ENCODE measurements at places on chromosomes 11 and 22.

DNA sequence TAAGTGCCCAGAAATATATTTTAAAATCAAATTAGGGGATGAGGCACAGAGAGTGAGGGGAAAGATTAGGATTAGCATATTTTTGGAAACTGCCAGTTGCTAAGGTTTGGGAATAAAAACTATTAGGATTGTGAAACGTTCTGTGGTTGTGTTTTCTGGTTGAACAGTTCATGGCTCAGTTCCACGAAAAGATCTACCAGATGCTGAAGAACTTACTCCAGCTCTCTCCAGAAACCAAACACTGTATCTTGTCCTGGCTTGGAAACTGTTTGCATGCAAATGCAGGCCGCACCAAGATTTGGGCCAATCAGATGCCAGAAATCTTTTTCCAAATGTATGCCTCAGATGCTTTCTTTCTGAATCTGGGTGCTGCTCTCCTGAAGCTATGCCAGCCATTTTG, 15.3 kb downstream of the UBE4A start:
- H3K27me3 ChIP-seq: no peaks in the 10 kb centered on the region
- H3K4me1 ChIP-seq: no peaks in the 10 kb centered on the region
- peaks cover 22% of the 10 kb centered on the region for H3K36me3 ChIP-seq
- no peak overlapping the region for H3K4me3 ChIP-seq
- H3K27ac ChIP-seq: no peak overlapping the region
- DNase-seq: no peak

GRCh38 chr11:72630104-72630852, 43.9 kb downstream of the PDE2A start:
- no peaks in the 10 kb centered on the region for H3K36me3 ChIP-seq
- no peaks in the 10 kb centered on the region for H3K27me3 ChIP-seq
- no peak overlapping the region for H3K27ac ChIP-seq
- DNase-seq: no peak
- no peak overlapping the region for H3K4me3 ChIP-seq
- peaks cover 13% of the 10 kb centered on the region for H3K4me1 ChIP-seq

DNA sequence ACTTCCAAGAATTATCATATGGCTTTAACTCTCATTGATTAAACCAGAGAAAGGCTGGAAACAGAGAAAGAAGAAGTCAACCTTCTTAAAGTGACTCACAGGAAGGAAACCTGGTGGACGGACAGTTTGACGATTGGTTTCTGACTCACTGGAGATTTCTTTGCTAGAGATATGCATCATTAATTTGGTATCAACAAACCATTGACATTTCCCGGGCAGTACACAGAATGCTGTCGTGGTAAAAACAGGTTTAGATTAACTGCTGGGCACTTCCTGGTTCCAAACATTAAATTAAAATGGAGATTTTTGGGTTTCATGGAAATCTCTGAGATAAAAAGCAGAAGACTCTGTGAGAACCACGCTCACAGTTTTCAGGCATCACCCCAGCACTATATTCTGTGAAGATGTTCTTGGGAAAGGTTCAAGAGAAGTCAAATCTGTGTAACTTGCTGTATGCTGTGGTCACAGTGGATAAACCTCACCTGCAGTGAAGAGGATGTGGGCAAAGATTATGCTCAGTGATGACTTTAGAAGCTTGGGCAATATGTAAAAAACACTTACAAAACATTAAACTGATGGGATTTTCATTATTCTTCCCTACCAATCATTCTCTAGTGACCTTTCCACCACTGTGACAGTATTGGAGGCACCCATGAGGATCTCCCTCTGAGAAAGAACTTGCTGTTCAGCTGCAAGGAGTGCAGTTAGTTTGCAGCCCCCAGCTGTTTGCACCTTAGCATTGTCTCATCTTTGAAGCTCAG, 61.1 kb upstream of the CD44 start:
- H3K27me3 ChIP-seq: no peaks in the 10 kb centered on the region
- H3K4me1 ChIP-seq: peaks cover 10% of the 10 kb centered on the region
- no peak overlapping the region for H3K27ac ChIP-seq
- no peak overlapping the region for H3K4me3 ChIP-seq
- no peak for DNase-seq
- H3K36me3 ChIP-seq: no peaks in the 10 kb centered on the region

- H3K4me3 ChIP-seq: no peak overlapping the region
- H3K27ac ChIP-seq: no peak overlapping the region
- no peak for DNase-seq
- no peaks in the 10 kb centered on the region for H3K27me3 ChIP-seq
These were observed 855.4 kb upstream of the CHORDC1 start for GRCh38 chr11:91078221-91078620.

- DNase-seq: no peak
- peak overlapping the region; percentile 90 for H3K4me3 ChIP-seq
- H3K27me3 ChIP-seq: no peaks in the 10 kb centered on the region
- peaks cover 22% of the 10 kb centered on the region for H3K4me1 ChIP-seq
These were observed 337 bp downstream of the RPLP2 start for GRCh38 chr11:810040-810567.

DNA sequence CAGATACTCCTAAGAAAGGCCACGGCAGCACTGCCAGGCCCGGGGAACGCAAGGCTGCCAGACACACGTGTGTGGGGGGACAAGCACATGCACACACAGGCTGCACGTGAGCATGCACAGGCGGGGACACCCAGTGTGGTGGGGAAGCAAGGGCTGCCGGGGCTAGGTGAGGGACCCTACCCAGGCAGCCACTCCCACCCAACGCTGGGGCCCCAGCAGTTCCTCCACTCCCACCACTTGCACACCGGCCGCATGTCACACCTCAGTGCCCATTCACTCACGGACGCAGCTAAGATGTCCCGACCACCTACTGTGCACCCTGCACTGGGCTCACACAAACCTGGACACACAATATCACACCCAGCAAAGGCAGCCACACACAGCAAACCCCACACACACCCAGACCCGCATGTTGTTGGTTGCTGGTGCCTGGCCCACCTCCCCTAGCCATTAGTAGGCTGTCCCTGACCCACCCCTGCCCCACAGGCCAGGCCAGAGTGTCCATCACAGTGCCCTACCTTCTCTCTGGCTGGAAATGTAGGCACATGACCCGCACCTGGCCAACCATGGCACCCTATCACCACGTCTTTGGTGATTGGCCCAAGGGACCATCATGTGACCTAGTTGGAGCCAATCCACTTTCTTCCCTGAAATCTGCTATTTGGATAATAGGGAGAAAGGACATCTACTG, 8.8 kb downstream of the SSTR3 start:
- peaks cover 5% of the 10 kb centered on the region for H3K4me1 ChIP-seq
- H3K4me3 ChIP-seq: no peak overlapping the region
- H3K36me3 ChIP-seq: no peaks in the 10 kb centered on the region
- no peaks in the 10 kb centered on the region for H3K27me3 ChIP-seq
- no peak overlapping the region for H3K27ac ChIP-seq

Data from tibial nerve (tissue), 4 donors.